ENCODE measurements at places on chromosomes 4 and X.

DNA sequence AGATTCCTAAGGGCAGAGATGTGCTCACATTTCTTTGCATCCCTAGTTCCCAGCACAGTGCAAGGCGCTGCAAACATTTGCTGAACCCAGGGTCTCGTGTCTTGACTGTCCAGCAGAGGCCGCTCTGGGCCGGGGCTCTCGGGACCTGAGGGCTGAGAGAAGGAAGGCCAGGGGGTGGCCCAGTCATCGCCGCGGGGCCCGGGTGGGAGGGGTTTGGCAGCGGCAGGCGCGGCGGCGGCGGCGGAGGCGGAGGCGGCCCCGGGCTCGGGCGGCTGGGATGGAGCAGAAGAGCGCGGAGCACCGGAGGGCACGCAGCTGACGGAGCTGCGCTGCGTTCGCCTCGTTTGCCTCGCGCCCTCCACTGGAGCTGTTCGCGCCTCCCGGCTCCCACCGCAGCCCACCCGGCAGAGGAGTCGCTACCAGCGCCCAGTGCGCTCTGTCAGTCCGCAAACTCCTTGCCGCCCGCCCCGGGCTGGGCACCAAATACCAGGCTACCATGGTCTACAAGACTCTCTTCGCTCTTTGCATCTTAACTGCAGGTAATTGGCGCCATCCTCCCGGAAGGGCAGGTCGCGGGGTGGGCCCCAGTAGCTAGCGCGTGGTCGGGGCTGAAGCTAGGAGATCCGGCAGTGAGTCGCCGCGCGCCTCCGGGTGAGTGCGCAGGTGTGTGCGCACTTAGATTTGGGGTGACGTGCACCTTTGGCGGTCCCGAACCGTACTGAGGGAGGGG, at the start of gene PARM1:
Gene PARM1 (plus strand): TSS at position 285 of the 730 bp plus-strand sequence. CDS start 212 bp downstream, at position 497.
- DNase-seq, result peak; percentile 92

GRCh38 chrX:106283841-106284240, 115.7 kb downstream of the PWWP3B start:
- no peak for DNase-seq

- DNase-seq, result no peak
Observed at GRCh38 chr4:1187182-1187581, 14.8 kb upstream of the SPON2 start.

DNA sequence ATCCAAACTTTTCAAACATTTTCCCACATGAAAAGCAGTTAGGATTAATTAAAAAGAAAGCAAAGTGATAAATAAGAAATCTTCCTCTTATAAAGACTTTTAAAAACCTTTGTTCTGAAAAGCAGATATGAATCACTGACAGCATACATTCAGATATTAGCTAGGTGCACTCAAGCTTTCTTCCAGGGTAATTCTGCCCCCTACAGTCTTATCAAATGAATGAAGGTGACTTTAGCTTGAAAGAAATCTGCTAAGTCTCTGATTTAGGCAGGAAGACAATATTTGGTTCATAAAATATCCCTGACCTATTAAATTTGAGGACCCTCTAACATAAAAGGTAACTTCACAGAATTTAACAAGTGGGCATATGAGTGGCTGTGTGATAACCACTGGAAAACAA, 209.1 kb upstream of the FAM47A start:
- no peak for DNase-seq

- DNase-seq, result no peak
Observed at GRCh38 chrX:107454302-107454701, 4.8 kb downstream of the FRMPD3 start.

- no peak for DNase-seq
Observed at GRCh38 chr4:173282626-173283025, 51.5 kb downstream of the HMGB2 start.

DNA sequence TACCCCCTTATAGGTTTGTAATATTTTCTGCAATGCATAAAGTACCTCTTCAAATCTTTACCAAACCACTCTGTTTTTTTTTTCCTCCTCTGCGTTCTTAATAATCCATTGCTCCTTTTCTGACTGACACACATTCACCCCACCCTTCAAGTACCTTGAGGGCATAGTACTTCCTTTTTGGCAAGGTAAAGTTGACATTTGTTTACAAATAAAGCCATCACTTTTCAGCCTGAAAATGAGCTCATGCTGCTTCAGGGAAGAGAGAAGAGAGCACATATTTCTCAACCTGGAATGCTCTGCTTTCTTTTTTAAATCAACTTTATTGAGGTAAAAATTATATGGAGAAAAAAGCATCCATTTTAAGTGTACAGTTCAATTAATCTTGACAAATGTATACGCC, 113.9 kb downstream of the AGTR2 start:
- no peak for DNase-seq

- no peak for DNase-seq
Observed at GRCh38 chr4:90226734-90227133, 99.5 kb downstream of the CCSER1 start.

- no peak for DNase-seq
Observed at GRCh38 chrX:2162695-2163094, 338.1 kb downstream of the DHRSX start.

GRCh38 chr4:6576512-6576911, 1.5 kb downstream of the MAN2B2 start:
- no peak for DNase-seq

DNA sequence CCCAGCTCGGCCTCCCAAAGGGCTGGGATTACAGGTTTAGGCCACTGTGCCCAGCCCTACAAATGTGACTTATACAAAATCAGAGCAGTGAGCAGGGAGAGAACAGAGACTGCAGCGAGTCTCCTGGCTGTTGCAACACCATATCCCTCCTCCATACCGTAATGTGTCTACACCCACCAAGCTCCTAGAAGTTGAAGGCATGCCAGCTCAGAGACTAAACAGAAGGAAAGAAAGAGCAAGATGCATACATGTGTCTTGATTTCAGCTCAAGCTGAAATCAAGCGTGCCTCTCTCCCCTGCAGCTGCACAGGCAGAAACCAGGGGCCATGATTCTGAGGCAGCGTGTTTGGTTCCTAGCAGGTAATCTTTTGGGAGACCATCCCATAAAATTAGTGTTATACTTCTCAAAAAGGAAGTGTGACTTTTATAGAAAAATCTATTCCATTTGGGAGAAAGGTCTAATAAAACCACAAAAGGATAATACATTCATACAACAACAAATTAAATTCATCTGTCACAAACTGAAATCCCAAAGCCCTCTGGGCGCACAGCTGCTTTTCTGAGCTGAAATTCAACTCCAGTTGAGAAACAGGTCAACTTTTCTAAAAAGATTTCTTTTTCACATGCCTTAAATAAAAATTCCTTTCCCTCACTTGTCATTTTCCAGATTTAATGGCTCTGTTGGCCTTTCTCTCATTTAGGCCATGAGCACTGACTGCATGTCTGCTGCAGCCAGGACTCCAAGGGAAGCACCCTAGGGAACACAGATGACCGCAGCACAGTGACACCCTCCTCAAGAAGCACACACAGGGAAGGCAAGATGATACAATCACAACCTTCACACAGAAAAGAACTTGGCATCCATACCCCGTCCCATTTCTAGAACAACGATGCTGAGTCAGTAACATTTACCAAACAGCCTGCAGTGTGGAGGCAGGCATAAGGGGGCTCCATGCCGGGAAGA, 34.4 kb downstream of the AFAP1 start:
- DNase-seq, result no peak

DNA sequence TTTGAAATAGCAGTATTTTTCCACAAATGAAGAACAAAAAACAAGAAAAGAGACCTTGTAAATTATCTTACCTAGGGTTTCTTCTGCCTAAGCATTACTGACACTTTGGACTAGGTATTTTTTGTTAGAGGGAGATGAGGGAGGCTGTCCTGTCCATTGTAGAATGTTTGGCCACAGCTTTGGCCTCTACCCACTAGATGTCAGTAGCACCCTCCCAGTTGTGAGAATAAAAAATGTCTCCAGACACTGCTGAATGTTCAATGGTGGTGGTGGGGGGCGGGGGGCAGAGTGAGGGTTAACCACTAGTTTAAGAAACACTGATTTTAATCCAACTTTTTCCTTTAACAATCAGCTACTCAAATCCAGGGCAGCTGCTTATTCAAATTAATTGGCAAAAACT, 25.8 kb downstream of the OTUD4 start:
- no peak for DNase-seq

GRCh38 chr4:57631147-57631546, 521.0 kb upstream of the IGFBP7 start:
- DNase-seq, result no peak

DNA sequence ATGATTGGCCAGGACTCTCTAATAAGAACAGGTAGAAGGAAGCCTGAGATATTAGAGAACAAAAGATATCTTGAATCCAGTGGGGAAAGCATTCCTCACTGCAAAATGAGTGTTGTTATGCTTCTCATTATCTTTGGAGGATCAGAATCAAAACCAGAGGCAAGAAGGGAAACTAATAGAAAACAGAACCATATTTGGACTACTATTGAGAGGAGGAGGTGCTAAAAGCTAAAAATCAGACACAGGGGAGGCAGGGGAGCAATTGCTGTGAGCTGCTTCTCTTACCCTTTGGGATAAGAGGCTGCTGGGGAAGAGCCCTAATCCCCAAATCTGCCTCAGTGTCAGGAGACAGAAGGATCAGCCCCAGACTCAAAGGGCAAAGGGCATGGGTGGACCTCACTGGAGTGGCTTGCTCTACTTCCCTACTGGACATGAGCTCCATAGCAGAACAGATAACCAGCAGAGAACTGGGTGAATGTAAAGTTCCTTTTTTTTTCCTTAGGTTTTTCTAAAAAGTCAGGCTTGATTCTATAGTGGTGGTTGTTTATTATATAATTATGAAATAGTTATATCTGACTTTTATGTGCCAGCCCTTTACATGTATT, 60.1 kb downstream of the SEPTIN11 start:
- DNase-seq, result no peak

GRCh38 chrX:70970482-70970995, 39.6 kb upstream of the SLC7A3 start:
- no peak for DNase-seq

- DNase-seq, result no peak
Observed at GRCh38 chr4:40865696-40866095, 115.9 kb downstream of the NSUN7 start.

DNA sequence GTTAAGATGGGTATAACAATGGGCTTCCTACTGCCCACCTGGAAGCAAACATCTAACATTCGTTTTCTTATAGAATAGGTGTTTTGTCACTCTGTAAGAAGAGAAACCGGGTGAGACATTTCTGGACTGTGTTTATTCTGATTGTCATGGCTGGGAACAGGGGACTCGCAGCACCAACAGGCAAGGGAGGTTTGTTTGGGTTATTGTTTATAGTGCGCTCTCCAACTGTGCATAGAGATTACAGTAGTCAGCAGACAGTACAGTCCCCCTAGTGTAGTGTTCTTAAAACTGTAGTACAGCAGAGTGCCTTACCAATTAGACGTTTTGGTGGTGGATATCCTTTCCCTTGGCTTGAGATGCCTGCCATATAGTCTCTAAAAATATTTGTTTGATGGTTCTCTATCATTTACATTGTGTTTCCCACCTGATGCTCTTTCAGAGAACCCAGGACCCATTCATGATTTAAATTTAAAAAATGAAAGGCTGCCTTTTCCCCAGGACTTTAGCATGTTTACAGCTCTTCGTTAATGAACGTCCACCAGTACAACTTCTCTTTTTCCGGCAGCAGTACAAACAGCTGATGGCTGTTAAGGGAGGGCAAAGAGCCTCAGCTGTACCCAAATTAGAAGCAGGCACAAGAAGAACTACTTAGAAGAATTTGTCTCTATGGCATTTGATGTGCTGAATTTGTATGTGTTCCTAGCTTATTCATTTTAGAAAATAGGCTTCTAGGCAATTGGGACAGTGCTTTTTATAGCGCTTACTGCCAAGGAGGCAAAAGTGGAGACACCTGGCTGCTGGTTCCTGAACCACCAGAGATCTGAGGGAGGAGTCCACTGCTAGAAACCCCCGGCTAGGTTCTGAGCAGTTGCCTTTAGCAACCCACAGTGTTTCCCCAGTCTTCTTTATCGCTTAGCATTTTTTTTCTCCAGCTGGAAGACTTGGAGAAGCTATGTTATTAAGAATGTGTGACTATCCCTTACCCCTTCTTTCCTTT, 1.0 kb upstream of the RNF150 start:
- DNase-seq, result no peak

DNA sequence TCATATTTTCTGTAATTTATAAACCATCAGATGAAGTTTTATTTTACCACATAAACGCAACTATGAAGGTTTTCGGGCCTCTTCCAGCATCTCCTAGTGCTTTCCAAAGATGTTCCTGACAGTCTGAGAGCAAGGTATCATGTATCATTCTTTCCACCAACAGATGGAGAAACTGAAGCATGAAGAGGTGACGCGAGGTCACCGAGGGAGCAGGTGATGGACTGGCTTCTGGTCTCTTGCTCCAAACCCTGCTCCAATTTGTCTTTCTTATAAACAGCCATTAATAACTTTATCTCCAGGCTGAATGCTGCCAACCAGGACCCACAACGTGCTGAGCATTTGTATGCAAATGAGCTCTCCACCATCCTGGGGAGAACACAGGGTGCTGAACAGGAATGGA, 86.3 kb upstream of the MAML3 start:
- no peak for DNase-seq

GRCh38 chr4:99879458-99879857, 14.8 kb downstream of the LAMTOR3 start:
- no peak for DNase-seq

GRCh38 chr4:41323706-41324105, 67.0 kb downstream of the UCHL1 start:
- DNase-seq, result no peak
